ENCODE measurements at places on chromosomes 6 and 20. TPM values are rescaled to one million over a fixed set of nuclear protein-coding genes. Genes with fewer than 3 reads are reported as not detected.

DNA sequence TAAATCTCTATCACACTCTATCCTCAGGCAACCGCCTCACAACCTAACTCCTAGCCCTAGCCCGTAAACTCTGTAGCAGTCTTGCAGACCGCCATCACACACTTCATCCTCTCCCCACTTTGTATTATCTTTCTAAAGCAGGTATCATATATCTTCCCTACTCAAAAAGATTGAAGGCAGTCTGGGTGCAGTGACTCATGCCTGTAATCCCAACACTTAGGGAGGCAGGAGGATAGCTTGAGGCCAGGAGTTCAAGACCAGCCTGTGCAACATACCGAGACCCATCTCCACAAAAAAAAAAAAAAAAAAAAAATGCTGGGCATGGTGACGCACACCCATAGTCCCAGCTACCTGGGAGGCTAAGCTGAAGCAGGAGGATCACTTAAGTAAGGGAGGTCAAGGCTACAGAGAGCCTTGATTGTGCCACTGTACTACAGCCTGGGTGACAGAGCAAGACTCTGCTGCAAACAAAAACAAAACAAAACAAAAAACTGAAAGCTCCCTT lies 22.9 kb downstream of the RANBP9 start:
- no peak for DNase-seq

DNA sequence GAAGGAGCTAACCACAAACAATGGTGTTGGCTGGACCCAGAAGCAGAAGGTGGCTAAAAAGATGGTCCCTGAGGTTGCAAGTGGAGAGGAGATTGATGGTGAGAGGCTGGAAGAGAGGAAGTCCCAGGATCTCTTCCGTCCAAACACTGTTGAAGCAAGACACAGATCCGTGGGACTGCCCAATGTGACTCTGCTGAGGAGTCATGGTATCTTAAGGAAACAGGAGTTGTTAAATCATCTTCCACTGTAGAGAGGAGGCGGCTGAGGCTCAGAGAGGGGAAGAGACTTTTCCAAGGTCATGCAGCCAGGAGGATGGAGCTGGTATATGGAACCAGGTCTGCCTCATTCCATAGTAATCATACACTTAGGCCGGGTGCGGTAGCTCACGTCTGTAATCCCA lies 4.1 kb upstream of the ZNF335 start:
- DNase-seq, result no peak

- no peak for DNase-seq
Measured at GRCh38 chr6:11595903-11596302, 58.4 kb downstream of the TMEM170B start.

DNA sequence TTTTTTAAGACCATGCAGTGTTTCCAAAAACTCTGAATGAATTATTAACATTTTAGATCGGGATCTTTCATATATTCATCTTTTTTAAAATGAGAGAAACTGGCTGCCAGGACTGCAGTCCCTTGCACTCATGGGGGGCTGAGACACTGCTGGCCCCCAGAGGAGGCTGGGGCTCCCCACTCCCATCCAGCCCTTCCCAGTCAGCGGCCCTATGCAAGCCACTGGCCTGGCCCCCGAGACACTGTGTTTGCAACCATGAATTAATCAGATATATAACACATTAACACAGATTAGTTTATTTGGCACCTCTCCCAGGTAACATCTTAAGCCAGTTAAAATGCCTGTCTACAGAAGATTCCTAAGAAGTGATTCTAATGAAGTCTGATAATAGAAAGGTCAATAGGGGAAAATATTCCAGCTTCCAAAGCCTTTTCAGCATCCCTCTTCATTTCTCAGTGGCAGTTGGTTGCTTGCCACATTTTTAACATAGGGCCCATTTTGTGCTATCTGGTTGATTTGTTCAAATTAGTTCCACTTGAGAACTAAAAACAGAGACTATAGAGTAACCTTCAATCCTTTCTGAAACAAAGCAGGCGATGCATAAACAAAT lies 184.4 kb upstream of the FBXL4 start:
- no peak for DNase-seq

DNA sequence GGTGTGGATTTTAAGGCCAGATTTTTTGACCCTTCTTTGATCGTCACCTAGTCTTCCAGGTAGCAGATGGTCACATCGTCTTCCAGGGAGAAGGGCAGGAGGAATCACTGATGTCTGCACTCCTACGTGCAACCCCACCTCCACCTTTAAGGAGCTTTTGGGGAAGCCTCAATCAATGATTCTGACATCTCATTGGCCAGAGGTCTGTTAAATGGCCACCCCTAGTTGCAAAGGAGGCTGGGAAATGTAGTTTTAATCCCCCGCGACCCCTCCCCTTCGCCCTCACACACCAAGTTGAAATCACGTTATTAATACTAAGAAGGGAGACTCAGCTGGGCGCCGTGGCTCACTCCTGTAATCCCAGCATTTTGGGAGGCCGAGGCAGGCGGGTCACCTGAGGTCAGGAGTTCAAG lies 151.4 kb downstream of the BCAS1 start:
- no peak for DNase-seq

GRCh38 chr6:96721227-96721626 lies 116.0 kb downstream of the GPR63 start:
- DNase-seq, result no peak

GRCh38 chr6:62570372-62570771 lies 284.3 kb upstream of the KHDRBS2 start:
- no peak for DNase-seq

- DNase-seq, result peak; percentile 21
Measured at GRCh38 chr6:104940893-104941728, 15.8 kb upstream of the LIN28B start.

GRCh38 chr6:29926413-29927274 lies 15.7 kb upstream of the HLA-A start:
- DNase-seq, result no peak

DNA sequence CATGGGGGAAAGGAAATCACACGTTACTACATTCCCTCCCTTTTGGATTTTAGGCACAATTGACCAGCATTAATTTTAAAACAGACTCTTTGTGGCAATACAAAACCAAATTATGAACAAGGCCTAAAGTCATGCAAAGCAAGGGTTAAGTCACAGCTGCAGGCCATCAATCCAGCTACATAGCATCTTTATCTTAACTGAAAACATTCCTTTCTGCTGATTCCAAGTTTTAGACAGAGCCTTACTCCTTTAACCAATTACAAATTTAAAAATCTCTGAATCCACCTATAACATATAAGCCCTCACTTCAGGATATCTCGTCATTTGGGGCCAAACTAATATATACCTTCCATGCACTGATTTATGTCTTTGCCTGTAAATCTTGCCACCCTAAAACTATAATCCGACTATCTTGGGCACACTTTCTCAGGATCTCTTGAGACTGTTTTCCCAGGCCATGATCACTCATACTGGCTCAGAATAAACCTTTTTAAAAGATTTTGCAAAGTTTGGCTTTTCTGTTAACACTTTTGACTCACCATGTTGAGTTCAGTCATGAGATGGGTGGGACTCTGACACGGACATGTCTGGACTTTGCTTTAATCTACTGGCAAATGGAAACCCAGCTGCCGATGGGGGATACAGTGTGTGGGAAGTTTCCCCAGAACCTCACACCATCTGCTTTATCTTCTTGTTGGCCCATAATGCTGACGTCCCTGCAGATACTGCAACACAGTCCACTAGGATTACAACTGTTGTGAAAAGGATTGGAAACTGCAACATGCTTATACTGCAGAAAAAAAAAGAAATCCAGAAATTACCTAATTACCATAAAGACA lies 757.0 kb downstream of the PTPRT start:
- no peak for DNase-seq

GRCh38 chr20:35085477-35086225 lies 7.0 kb downstream of the TRPC4AP start:
- no peak for DNase-seq

GRCh38 chr6:39440039-39440426 lies 117.5 kb upstream of the KCNK16 start:
- no peak for DNase-seq

DNA sequence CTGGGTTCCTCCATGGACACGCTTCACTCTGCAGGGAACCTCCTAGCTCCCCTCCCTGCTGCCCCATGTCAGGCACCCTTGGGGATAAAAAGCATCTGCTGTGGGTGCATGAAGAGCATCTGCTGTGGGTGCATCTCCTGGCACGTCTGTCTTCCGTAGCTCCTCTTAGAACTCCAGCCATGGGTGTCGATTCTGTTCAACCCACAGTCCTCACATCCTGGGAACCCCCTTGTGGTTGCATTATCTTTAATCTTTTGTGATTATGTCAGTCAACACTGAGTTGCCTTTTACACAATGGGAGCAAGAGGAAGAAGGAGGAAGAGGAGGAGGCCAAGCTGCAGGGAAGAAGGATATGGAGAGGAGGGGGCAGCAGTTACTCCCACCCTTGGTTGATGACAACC lies 24.1 kb upstream of the CCR6 start:
- DNase-seq, result no peak

DNA sequence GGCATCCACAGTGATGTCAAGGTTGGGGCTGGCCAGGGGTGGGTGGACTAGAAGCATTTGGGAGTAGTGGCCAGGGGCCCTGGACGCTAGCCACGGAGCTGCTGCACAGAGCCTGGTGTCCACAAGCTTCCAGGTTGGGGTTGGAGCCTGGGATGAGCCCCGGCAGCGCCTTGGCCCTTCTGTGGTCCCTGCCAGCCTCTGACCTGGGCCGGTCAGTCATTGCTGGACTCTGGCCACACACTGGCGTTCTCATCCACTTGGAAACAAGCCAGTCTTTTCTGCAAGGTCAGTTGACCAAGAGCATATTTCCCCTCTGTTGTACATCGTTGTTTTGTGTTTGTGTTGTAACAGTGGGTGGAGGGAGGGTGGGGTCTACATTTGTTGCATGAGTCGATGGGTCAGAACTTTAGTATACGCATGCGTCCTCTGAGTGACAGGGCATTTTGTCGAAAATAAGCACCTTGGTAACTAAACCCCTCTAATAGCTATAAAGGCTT lies 8.4 kb downstream of the PSMA7 start:
- no peak for DNase-seq

DNA sequence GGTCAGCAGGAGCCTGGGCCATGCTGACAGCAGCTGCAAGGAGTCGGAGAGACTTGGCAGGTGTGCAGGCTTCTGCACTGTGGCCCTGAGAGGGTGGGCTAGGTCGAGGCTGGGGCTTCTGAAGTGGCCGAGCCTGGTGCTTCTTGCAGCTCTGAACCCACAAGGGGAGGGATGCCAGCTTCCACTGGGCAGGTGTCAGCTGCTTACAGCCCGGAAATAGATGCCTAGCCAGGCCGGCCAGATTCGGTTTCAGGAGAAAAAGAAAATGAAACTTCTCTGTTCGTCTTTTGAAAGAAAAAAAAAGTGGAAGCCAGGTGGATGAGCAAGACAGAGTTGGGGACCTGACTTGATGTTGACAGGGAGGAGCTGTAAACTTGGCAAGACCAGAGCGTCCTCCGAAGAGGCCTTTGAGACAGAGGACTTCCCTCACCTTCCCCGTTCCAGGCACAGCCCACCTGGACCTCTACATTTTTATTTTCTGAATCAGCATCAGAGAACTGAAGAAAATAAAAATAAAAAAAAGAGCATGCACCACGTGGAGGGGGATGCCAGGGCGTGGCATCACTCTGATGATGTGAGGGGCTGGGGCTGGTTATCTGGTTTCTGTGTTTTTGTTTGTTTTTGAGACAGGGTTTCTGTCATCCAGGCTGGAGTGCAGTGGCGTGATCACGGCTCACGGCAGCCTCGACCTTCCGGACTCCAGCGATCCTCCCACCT lies at the start of gene ZBP1:
Gene ZBP1 (minus strand): TSS at position 153 of the 717 bp plus-strand sequence. CDS start 131 bp downstream, at position 22.
- DNase-seq, result no peak

GRCh38 chr6:49563006-49563886 lies 12.8 kb downstream of the C6orf141 start:
- DNase-seq, result no peak

DNA sequence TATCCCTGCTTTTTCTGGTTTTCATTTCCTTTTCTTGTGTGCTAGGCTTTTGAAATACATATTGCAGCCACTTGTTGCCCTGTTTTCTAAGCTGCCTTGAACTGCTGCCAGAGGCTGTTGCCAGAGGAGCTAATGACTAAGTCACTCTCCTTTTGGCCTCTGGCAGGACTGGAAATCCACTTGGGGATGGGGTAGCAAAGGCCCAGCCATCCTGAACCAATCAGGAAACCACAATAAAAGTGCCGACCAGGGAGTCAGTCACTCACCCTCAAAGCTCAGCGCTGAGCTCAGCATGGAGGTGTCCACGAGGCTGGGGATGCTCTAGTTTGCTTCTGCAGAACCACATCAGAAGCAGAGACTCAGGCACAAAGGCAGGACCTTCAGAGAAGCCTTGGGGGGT lies 813.0 kb downstream of the DHX35 start:
- peak; percentile 21 for DNase-seq

DNA sequence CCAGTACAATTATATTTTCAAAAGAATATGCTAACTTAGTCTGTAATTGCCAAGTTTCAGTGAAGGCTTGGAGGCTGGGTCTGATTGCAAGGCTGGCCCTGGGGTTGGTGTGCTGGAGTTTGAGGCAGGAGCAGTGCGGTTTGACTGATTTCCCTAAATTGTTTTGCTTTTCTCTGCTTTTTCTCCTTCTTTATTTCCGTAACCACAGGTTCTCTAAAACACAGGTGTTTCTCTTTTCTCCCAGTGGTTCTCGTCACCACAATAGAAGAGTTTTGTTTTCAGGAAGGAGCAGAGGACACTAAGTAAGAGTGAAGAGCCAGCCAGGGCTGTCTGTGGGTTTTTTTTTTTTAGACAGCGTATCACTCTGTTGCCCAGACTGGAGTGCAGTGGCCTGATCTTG lies 8.2 kb upstream of the SNX9 start:
- DNase-seq, result no peak

GRCh38 chr20:9160331-9160730 lies 91.4 kb downstream of the PLCB4 start:
- no peak for DNase-seq

DNA sequence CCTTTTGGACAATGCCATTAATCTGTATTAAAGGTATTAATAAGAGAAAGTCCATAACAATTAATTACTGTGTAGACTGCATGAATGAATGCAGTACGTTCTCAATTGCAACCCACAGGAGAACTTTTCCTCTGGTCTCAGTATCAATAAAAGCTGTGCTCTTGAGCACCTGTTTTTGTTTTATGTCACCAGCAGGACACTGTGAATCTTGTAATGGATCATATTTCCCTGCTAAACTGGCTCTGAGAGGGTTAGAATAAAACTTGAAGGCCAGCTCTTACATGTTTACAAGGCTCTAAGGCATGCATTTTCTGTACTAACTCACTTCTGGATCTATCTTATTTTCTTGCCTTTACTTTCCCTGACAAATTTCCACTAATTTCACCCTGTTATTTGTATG lies 214.3 kb upstream of the PLN start:
- no peak for DNase-seq

The EIF2S2 gene
- total RNA-seq, result 144 TPM

The CPXM1 gene
- not detected for total RNA-seq

The DNMT3B gene
- 2.6 TPM for total RNA-seq

The INSM1 gene
- not detected for total RNA-seq

The DACT2 gene
- 0.48 TPM for total RNA-seq

The LRFN2 gene
- not detected for total RNA-seq

The PRELID3B gene
- 83.8 TPM for total RNA-seq

The LRP11 gene
- 42.0 TPM for total RNA-seq

The SPATA25 gene
- total RNA-seq, result 0.44 TPM

The HLA-DQB1 gene
- 1.7 TPM for total RNA-seq

The PAX1 gene
- total RNA-seq, result not detected

The PNLDC1 gene
- total RNA-seq, result 0.07 TPM
